GM12864 (cell line): ENCODE measurements at places on chromosomes 3 and 15.

DNA sequence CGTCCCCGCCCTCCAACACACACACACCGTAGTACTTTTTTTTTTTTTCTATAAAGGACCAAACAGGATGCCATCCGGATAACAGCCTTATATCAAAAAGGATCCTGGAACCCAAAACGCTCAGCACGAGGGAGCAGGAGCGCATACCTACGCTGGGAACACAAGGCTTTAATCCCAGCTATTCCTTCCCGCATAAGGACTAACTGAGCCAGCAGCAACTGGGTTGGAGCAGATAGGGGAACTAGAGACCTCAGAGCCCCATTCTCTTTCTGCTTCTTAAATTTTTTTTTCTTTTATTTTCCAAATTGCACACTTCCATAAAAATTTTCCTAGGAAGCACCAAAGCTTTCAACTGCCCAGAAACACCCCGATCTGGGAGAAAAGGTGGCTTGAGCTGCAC is 1.3 kb downstream of the TRANK1 start:
- no peak for DNase-seq

DNA sequence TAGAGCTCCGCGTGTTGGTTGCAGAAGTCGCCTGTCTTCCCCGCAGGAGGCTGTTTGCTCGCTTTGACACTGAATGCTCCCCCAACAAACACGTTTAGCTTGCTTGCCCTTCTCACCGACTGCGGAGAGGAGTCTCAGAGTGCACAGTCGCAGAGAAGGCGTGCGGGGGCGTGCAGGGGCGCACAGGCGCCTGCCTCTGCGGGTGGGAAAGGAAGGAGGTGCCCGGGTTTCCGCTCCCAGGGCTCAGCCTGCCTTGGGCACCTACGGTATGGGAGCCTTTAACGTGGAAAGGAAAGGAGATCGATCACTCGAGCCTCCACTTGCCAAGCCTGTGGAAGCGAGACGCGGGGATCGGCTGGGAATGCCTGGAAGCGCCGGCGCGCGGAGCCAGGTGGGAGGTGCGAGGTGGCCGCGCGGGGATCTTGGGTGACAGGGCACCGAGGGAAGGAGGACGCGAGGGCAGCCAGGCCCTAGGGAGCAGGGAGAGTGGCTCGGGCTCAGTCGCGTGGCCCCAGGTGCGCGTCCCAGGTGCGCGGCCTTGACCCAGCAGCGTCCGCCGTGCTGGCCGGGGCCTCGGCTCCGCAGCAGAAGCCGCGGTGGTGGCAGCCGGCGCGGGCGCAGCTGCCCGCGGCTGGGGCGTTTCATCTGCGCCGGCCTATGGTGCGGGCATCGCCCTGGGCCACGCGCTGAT is at the start of gene FAN1:
Gene FAN1, plus strand, starts transcription at position 419 of the 691 bp plus-strand sequence. CDS start 749 bp downstream, outside the sequence.
- peak; percentile 57 for DNase-seq

GRCh38 chr15:33215941-33216872 is 21.7 kb upstream of the FMN1 start:
- DNase-seq: no peak

GRCh38 chr15:93111451-93111850 is 22.4 kb upstream of the RGMA start:
- DNase-seq: no peak

DNA sequence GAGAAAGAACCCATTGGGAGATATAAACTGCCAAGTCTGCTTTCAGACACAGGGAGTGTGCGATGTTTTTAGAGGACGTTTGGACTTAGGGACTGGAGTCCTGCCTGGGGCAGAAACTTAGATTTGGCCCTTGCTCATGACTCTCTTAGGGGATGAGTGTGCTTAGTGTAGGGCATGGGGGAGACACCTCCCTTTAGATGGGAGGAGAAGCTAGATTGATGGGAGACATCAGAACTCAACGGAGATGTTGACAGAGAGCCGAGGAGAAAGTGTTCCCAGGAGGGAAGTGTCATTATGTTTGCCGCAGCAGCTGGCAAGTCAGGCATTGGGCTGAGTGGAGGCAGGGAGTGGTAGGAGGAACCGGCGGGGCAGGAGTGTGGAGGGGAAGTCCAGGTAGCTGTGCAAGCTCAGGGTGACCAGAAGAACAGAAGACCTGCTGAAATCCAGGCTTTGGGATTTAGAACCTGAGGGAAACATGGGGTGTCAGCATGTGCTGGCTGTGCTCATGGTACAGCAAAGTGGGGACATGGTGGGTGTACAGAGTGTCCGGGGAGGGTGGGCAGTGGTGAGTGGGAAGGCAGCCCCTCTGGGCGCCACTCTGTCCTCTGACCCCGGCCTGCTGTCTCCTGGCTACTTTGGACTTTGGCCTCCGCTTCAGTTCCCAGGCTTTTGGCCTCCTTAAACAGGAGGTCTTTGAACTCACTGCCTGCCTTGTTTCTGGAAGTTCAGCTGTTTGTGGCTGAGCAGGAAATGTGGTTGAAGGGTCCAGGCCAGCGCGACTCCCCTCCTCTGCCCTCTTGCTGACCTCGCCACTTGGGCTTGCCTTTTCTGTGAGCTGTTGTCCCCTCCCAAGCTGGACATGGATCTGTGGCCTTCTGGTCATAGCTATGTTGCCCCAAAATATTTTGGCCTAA is 324.0 kb upstream of the LRRFIP2 start:
- no peak for DNase-seq
